ENCODE measurements at places on chromosomes 5 and 9. TPM values are rescaled to one million over a fixed set of nuclear protein-coding genes. Genes with fewer than 3 reads are reported as not detected.
A peak's percentile ranks its signal among the peaks of the same experiment; 100 is the strongest.

The PCDHA10 gene
- total RNA-seq = 0.64 TPM

The TOR4A gene
- total RNA-seq = 2.9 TPM

The C8G gene
- total RNA-seq = not detected

The SV2C gene
- 0.59 TPM for total RNA-seq

The SLC45A2 gene
- total RNA-seq = not detected

The GALNT12 gene
- total RNA-seq = 6.6 TPM

The NREP gene
- 3.9 TPM for total RNA-seq

The VCAN gene
- total RNA-seq = 138 TPM

The OBP2B gene
- not detected for total RNA-seq

DNA sequence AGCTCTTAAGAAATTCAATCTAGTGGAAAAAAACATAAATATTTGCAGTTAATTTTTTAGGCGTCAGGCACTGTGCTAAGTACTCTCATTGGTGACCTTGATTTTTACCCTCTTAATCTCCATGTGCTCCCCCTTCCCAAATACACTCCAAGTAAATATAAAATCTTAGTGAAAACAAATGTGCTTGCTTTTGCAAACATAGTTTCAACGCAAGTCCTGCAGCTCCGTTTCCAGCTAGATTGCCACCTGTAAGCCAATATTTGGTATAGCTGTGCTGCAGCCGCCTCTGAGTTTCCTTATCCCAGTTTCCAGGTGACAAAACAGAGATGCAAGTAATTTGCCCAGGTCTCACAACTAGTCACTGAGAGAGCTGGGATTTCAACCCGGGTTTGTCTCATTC lies 1.9 kb upstream of the MTMR12 start:
- H3K27ac ChIP-seq = no peak overlapping the region
- H3K36me3 ChIP-seq = no peaks in the 10 kb centered on the region
- peaks cover 7% of the 10 kb centered on the region for H3K4me1 ChIP-seq

GRCh38 chr5:174247301-174247700 lies 201.8 kb downstream of the NSG2 start:
- no peaks in the 10 kb centered on the region for H3K4me1 ChIP-seq
- H3K4me3 ChIP-seq = no peak overlapping the region
- no peaks in the 10 kb centered on the region for H3K36me3 ChIP-seq

DNA sequence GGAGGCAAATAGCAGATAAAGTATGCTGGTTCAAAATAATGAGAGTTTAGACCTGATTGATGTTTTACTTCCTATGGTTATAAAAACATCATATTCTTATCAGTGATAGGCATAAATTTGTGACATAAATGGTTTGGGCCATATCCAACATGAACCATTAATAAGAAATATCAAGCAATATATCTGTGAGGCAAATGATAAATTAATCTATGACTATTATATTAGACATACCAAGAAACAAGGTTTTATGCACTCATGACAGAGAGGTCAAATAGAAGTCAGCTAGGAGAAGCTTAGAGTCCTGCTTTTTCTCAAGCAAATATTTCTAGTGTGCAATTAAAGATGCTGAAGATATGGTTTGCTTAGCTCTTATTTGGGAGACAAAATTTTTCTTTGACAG lies 10.4 kb downstream of the SMIM3 start:
- no peaks in the 10 kb centered on the region for H3K36me3 ChIP-seq
- H3K4me3 ChIP-seq = no peak overlapping the region
- H3K4me1 ChIP-seq = peaks cover 5% of the 10 kb centered on the region
- no peak for DNase-seq
- H3K27ac ChIP-seq = peak overlapping the region; percentile 83

GRCh38 chr5:134935711-134936602 lies 31.0 kb downstream of the PCBD2 start:
- DNase-seq = no peak
- H3K27ac ChIP-seq = no peak overlapping the region
- no peaks in the 10 kb centered on the region for H3K4me1 ChIP-seq
- H3K27me3 ChIP-seq = no peaks in the 10 kb centered on the region

- H3K27ac ChIP-seq = no peak overlapping the region
- no peaks in the 10 kb centered on the region for H3K4me1 ChIP-seq
- no peak overlapping the region for H3K4me3 ChIP-seq
- H3K27me3 ChIP-seq = no peaks in the 10 kb centered on the region
Measured at GRCh38 chr9:23644896-23645295, 181.1 kb downstream of the ELAVL2 start.

DNA sequence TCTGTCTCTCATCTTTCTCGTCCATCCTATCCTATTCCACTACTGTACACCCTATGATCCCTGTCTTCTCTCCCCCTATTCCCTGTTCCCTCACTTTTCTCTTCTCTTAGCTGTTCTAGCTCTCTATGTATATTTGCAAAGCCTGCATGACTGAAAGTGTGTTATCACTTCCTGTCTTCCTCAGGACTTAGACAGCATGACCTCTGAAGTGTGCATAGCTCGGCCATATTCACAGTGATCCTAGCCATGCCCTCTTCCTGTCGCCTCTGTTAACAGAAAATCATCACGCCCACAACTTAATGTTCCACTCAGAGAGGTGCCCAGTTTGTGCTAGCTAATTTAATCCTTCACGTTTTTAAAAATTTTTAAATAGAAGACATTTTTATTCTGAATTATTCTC lies 35.8 kb upstream of the CDH6 start:
- DNase-seq = no peak
- H3K4me3 ChIP-seq = no peak overlapping the region

DNA sequence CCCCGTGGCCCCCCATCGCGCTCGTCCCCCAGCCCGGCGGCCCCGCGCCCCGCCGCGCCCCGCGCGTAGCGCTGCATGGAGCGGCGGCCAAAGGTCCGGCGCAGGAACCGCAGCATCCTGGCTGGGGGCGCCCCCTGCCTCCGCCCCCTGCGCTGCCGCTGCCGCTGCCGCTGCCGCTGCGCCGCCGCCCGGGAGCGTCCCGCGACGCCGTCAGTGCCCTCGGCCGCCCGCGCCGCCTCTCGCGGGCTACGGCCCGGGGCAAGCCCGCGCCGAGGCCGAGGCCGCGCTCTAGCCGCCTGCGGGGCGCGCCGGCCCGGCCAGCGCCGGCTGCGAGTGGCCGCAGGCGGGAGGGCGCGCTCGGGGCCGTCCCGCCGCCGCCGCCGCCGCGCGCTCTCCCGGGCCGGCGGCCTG lies 523 bp downstream of the EPB41L4B start:
- H3K4me1 ChIP-seq = peaks cover 3% of the 10 kb centered on the region
- no peaks in the 10 kb centered on the region for H3K36me3 ChIP-seq
- peak overlapping the region; percentile 29 for H3K27ac ChIP-seq
- DNase-seq = no peak
- H3K4me3 ChIP-seq = peak overlapping the region; percentile 70
- no peaks in the 10 kb centered on the region for H3K27me3 ChIP-seq

- no peaks in the 10 kb centered on the region for H3K4me1 ChIP-seq
- no peaks in the 10 kb centered on the region for H3K36me3 ChIP-seq
- H3K4me3 ChIP-seq = no peak overlapping the region
- no peaks in the 10 kb centered on the region for H3K27me3 ChIP-seq
Measured at GRCh38 chr5:6279607-6280006, 98.7 kb downstream of the MED10 start.

GRCh38 chr5:75460942-75461610 lies 50.4 kb downstream of the CERT1 start:
- H3K4me3 ChIP-seq = no peak overlapping the region
- no peak for DNase-seq
- no peaks in the 10 kb centered on the region for H3K27me3 ChIP-seq
- H3K4me1 ChIP-seq = no peaks in the 10 kb centered on the region
- no peak overlapping the region for H3K27ac ChIP-seq

DNA sequence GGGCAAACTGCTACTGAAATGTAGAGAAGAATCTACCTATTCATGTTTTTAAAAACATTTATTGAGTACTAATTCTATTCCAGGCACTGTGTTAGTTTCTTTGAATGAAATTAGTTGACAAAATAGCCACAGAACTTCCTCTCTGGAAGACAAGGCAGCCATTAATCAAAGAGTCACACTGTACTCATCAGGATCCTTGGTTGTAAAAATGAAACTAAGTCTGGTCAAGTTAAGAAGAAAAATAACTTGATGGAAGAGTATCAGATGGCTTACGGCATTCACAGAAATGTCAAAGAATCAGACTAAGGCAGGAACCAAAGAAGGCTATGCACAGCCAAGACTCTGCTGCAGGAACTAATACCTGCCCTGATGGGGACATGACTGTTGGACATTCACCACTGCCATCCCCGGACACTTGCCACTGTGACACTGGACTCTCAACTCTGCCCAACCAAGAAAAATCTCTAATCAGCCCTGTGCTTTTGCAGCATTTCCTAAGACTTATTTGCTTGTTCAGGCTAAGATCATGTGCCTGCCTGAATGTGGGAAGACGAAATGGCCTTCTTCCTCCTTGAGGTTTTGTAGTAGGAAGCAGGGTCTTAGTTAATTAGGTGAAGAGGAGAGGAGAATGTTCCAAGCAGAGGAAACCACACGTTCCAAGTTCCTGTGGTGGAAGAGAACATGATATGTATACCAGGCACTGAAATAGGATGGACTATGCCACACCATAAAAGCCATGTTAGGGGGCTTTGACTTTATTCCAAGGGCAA lies 23.3 kb upstream of the NDUFB6 start:
- H3K4me1 ChIP-seq = no peaks in the 10 kb centered on the region
- H3K4me3 ChIP-seq = no peak overlapping the region
- DNase-seq = no peak
- H3K27ac ChIP-seq = no peak overlapping the region

GRCh38 chr5:42494414-42494813 lies 71.2 kb downstream of the GHR start:
- no peaks in the 10 kb centered on the region for H3K27me3 ChIP-seq
- no peak overlapping the region for H3K27ac ChIP-seq
- H3K36me3 ChIP-seq = no peaks in the 10 kb centered on the region

GRCh38 chr5:137360607-137361006 lies 138.5 kb downstream of the SPOCK1 start:
- no peaks in the 10 kb centered on the region for H3K36me3 ChIP-seq
- H3K4me1 ChIP-seq = no peaks in the 10 kb centered on the region
- no peak overlapping the region for H3K4me3 ChIP-seq
- peaks cover 2% of the 10 kb centered on the region for H3K27me3 ChIP-seq

GRCh38 chr5:146419696-146420095 lies 27.4 kb upstream of the TCERG1 start:
- no peaks in the 10 kb centered on the region for H3K27me3 ChIP-seq
- H3K36me3 ChIP-seq = no peaks in the 10 kb centered on the region
- DNase-seq = no peak

DNA sequence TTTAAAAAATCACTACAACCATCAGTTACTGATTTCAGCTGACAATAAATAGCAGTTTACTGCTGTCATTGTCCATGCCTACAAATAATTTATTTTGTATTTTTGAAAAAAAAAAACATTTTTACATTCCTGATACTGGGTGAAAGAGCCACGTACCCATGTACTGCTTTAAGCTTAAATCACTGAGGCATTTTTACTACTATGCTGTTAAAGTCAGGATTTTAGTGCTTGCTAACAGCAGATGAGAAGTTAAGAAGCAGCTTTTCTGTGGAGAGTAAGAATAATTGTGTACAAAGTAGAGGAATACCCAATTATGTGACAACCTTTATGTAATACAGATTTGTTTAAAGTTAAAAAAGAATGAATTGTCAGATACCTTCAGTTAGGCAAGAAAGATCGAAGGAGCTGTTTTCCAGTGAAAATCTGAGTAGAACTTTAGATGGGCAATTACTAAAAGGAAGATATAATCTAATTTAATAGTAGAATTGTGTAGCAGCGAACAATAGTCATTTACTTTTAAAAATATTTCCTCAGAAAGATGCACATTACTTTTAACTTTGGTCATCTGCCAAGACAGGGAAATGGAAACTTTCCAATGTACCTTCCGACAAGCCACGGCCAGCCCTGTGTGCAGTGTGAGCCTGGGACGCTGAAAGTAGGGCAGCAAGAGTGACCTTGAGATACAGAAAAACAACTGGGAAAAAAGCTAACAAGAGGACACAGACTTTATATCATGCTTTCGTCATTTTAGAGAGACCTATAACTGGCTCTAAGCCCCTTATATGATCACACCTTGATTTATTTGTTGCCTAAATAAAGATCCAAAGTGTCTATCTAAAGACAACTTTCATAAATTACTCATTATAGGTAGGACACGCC lies 39.9 kb downstream of the RHOBTB3 start:
- H3K36me3 ChIP-seq = no peaks in the 10 kb centered on the region
- H3K27me3 ChIP-seq = no peaks in the 10 kb centered on the region
- no peak overlapping the region for H3K4me3 ChIP-seq
- peak overlapping the region; percentile 8 for H3K27ac ChIP-seq
- H3K4me1 ChIP-seq = no peaks in the 10 kb centered on the region

DNA sequence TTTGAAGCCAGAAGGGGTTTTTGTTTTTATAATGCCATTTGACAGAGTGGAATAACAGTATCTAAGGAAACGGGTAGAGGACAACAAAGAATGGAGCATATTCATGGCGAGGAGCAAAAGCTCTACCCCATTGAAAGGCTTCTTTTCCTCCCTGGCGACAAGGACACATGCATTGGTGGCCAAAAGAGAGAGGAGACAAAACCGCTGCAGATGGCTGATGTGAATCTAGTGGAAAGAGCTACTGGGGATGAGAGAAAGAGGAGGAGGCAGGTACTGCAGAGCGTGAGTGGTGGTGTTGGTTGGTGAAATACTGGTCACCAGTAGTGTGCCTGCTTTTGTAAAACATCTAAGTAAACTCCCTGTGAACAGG lies 491 bp downstream of the APC start:
- H3K27me3 ChIP-seq = no peaks in the 10 kb centered on the region
- peak overlapping the region; percentile 59 for H3K4me3 ChIP-seq
- DNase-seq = no peak
- peak overlapping the region; percentile 78 for H3K27ac ChIP-seq
- H3K4me1 ChIP-seq = no peaks in the 10 kb centered on the region

- H3K27ac ChIP-seq = no peak overlapping the region
- no peaks in the 10 kb centered on the region for H3K36me3 ChIP-seq
- peaks cover 7% of the 10 kb centered on the region for H3K4me1 ChIP-seq
- H3K4me3 ChIP-seq = no peak overlapping the region
Measured at GRCh38 chr9:71915495-71915894, 4.1 kb downstream of the C9orf85 start.

- peaks cover 8% of the 10 kb centered on the region for H3K4me1 ChIP-seq
- H3K36me3 ChIP-seq = no peaks in the 10 kb centered on the region
- DNase-seq = no peak
- no peak overlapping the region for H3K4me3 ChIP-seq
- H3K27me3 ChIP-seq = no peaks in the 10 kb centered on the region
Measured at GRCh38 chr5:126516133-126516532, 78.9 kb downstream of the ALDH7A1 start.

GRCh38 chr5:9644630-9645029 lies 14.5 kb upstream of the TAS2R1 start:
- H3K36me3 ChIP-seq = no peaks in the 10 kb centered on the region
- no peaks in the 10 kb centered on the region for H3K27me3 ChIP-seq
- H3K4me1 ChIP-seq = no peaks in the 10 kb centered on the region
- no peak overlapping the region for H3K4me3 ChIP-seq

DNA sequence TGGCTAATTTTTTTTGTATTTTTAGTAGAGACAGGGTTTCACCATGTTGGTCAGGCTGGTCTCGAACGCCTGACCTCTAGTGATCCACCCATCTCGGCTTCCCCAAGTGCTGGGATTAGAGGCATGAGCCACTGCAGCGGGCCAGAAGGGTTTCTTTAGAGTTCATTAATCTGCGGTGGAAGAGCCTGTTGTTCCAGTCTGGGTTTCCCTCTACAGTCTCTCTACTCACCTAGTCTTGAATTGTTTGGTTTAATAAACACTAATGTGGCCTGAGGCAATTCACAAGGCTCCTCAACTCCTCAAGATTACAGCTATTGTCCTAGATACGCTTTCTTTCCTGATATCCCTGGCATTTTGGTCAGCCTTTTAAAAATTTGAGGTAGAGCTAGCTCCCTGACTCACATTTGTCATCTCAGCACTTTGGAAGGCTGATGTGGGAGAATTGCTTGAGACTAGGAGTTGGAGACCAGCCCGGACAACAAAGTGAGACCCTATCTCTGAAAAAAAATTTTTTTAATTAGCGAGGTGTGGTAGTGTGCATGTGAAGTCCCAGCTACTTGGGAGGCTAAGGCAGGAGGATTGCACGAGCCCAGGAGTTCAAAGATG lies 4.6 kb upstream of the SAR1B start:
- no peaks in the 10 kb centered on the region for H3K36me3 ChIP-seq
- H3K4me3 ChIP-seq = no peak overlapping the region
- H3K27ac ChIP-seq = peak overlapping the region; percentile 70
- DNase-seq = peak; percentile 68

Data from breast epithelium (tissue), 4 donors.